ENCODE measurements at places on chromosomes 5 and 9.

- no peak for DNase-seq
Observed at GRCh38 chr9:93187574-93187973, 3.6 kb downstream of the WNK2 start.

GRCh38 chr9:69798744-69799143 is 21.9 kb upstream of the CFAP95 start:
- peak; percentile 40 for DNase-seq

- no peak for DNase-seq
Observed at GRCh38 chr5:146116361-146116760, 11.0 kb upstream of the PLAC8L1 start.

DNA sequence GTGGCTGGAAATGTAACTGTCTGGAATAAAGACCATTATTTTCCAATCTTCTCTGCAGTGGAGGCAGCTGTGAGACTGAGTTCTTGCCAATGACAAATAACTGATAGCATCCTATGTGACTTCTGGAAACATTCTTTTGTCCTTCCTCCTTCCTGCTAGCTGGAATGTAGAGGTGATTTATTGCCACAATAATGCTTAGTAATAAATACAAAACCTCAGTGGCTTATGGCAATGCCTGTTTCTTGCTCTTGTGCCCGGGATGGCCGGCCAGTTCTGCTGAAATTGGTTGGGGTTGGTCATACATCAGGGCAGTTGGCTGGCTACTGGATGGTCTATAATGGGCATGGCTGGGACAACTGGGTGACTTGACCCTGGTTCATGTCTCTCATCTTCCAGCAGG is 12.2 kb upstream of the TEX48 start:
- DNase-seq = no peak

GRCh38 chr5:150791536-150791935 is 13.0 kb downstream of the SMIM3 start:
- DNase-seq = peak; percentile 53

DNA sequence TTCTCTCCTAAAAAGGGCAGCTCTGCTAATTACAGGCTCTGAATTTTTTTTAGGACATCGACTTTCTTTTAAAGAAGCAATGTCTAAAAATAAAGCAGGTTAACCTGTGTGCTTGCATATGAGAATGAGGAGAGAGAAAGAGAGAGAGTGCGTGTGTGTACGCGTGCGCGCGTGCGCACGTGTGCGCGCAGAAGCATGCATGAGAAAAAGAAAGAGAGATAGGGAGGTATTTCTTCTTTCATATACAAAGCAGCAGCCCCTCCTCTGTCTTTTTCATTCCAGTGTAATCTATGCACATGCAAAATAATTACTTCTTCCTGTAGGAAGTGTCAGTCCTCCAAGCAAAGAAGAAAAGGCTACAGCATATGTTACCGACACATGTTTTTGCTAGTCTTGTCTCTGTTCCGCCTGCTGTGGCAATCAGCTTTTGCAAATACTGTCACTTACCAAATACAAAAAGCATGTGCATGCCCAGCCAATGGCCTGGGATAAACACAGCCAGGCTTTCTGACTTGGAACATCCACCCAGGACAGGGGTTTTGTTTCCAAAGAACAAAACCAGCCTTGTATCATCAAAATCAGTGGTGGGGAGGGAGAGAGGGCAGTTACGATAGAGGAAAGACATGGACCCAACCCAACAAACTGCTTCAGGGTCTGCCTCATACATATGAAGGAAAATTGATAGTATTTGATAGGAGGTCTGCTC is 252.3 kb upstream of the SLC24A2 start:
- DNase-seq = no peak

- DNase-seq = peak; percentile 11
Observed at GRCh38 chr9:97706246-97706645, 9.1 kb upstream of the XPA start.

DNA sequence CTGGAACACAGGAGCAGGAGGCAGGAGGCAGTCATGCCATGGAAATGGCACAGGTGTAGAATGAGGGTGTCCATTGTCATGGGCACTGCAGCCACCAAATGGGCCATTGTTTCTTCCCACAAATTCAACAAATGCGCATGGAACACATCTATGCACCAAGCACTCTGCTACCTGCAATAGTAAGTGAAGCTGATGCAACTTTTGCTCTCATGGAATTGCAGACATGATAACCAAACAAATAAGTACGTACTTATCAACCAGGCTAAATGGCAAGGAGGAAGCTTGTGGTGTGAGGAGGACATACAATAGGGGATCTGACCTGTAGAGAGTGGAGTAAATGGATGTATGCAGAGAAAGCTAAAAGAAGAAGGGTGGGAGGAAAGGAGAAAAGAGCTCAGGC is 116.8 kb downstream of the TRIM36 start:
- no peak for DNase-seq

DNA sequence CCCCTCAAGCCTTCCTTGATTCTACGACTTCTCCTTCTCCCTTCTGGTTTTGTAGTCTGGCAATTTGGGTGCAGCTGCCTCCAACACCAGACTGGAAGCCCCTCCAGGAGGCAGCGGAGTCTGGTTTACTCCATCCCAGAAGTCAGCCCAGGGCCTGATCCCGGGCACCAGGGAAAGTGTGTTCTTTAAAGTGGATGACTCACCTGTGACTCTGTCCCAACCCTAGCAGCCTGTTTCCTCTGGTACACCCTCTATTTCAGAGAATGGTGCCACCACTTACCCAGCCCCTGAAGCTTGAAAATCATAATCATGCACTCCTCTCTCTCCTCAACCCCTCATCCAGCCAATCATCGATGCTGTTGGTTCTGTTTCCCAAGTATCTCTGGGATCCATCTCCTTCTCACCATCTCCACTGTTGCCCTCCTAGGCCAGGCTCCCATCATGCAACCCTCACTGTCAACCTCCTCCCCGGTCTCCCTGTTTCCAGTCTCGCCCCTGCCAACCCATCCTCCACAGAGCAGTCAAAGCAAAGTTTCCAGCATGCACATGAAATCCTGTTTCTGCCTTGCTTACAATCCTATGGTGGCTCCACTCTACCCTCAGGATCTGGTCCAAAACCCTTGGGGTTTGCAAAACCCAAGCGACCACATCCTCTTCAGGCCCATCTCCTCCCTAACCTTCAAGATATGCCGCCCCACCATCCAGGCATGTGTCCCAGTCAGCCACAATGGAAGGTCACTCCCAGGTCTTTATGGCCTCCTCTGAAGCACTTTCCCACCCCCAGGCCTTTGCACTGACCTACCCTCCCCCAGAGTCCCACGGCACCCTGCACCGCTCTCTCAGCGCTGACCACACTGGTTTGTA is 10.5 kb downstream of the LHX6 start:
- DNase-seq = no peak

- peak; percentile 27 for DNase-seq
Observed at GRCh38 chr9:136621019-136621733, 41.5 kb upstream of the EGFL7 start.

Measured in iris pigment epithelial cell (primary cell).